Urothelium cell line (cell line): ENCODE measurements at places on chromosomes 12 and 14.

DNA sequence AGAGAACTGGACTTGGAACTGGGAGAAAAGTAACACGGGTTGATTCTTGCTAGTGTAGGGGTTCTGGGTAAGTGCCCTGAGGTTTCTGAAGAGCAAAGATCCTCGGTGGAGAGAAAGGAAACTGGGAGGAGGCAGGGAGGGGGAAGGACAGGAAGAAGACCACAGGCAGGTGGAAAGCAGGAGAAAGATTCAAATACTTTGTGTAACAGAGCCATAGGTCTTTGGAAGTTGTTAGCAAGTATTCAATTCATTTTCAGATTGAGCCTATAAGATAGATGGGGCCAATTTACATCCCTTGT is 1.3 kb downstream of the PNP start:
- DNase-seq, result peak; percentile 29

DNA sequence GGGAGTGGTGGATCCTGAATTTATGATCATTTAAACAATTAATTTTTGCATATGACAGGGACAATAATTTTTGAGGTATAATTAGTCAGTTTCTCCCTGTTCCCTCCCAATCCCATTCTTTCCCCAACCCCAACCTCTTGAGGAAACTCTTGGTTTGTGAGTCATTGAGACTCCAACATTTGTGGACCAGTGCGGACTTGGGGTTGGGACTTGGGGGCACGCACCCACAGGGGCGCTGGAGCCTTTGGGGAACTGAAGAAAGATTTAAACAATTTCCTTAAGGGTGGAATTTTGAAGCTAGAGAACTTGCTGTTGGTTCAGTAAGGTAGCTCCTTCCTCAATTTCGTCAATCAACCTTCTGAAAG is 17.4 kb upstream of the PTGR2 start:
- no peak for DNase-seq

DNA sequence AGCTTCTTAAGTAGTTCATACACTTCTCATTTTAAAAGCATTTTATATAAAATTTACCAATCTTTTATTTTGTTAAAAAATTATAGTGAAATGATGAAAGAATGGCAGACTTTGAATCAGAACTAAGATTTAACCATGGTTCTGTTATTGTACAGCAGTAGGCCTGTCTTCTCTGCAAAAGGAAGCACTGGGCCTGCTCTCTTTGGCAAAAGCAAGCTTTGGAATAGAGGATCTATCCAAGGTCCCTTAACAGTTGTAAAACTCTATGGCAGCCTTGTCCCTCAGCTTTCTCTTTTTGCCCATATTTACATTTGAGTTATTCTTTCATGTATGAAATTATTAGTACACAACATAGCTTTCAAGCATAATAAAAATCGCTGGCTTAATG is 82.8 kb downstream of the PLEKHG7 start:
- no peak for DNase-seq

- DNase-seq, result no peak
These were observed 12.9 kb downstream of the BCL2L14 start for GRCh38 chr12:12083688-12084087.

- no peak for DNase-seq
These were observed 17.6 kb upstream of the G2E3 start for GRCh38 chr14:30541318-30541717.

GRCh38 chr12:26380897-26381296 is 185.5 kb downstream of the SSPN start:
- DNase-seq, result no peak

GRCh38 chr14:75879031-75879430 is 102.8 kb downstream of the TGFB3 start:
- no peak for DNase-seq

GRCh38 chr14:51081209-51081608 is 13.7 kb downstream of the TRIM9 start:
- DNase-seq, result no peak

GRCh38 chr14:64971943-64972791 is at the start of gene RAB15:
RAB15 (minus strand) TSS chr14:64972336; CDS start chr14:64972076, 260 bp downstream.
- peak; percentile 83 for DNase-seq

DNA sequence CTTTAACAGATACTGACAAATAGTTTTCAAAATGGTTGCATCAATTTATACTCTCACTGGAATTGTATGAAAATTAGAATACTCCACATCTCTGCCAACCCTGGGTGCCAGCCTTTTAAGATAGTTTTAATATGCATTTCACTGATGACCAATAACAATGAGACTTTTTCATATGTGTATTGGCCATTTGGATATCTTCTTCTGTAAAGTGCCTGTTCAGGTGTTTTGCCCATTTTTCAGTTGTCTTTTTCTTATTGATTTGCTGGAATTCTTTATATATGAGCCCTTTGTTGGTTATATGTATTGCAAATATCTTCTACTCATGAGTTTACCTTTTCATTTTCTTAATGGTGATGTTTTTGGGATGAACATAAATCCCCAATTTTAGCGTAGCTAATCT is 16.7 kb upstream of the RNU6-7 start:
- no peak for DNase-seq

DNA sequence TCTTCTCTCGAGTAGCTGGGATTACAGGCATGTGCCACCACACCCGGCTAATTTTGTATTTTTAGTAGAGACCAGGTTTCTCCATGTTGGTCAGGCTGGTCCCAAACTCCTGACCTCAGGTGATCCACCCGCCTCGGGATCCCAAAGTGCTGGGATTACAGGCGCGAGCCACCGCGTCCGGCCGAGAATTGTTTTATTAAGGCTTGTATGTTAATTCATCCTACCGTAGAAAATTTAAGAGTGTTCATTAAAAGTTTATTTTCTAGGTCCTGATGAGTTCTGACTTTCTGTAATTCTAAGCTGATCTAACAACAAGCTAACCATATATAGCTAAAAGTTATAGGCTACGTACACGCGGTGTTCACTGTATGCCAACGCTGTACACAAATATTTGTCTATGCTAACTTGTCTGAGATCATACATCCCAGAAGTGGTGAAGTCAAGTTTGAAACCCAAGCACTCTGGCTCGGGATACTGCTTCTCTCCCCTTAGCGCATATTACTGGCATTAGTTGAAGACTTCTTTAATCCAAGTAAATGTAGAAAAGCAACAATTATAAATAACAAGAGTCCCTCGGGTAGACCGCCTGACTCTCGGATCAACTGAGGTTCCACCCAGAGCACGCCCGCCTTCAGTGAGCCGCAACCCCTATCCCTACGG is 570 bp upstream of the MRPS35 start:
- DNase-seq, result no peak

DNA sequence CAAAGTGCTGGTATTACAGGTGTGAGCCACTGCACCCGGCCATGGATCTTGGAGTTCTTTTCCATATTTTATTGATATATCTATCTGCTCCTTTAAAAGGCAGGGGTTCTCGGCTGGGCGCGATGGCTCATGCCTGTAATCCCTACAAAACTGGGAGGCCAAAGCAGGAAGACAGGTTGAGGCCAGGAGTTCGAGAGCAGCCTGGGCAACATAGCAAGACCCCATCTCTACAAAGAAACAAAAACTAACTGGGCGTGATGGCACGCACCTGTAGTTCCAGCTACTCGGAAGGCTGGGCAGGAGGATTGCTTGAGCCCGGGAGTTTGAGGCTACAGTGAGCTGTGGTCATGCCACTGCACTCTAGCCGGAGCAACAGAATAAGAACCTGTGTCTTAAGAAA is 12.1 kb upstream of the GAPDH start:
- DNase-seq, result no peak

GRCh38 chr14:102187044-102187443 is 47.3 kb downstream of the WDR20 start:
- no peak for DNase-seq

- no peak for DNase-seq
These were observed 282.1 kb upstream of the GRIP1 start for GRCh38 chr12:66960704-66961690.

DNA sequence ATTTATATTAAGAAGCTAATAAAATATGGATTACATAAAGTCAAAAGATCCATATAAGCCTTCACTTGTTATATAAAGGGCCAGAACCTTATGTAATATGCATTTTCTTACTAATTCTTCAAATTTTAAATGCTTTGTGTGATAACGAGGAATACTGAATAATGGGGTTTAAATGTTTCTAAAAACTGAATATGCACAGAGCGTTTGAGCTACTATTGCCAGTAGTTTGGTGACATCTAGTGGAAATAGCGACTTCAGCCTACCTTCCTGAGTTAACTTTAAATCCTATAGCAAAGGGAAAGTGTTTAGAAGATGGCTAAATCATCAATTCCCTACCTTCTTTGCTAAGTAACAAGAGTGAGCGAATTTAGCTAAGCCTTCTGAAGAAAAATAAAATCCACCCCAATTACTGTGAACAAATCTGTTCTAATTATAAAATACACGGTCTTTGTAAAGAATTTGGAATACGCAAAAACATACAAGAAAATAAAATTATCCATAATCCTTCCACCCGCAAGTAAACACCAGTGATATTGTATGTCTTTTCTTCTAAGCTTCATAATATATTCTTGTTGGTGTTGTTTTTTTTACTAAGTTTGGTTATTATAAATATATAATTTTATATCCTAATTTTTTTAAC is 115.5 kb upstream of the G2E3 start:
- no peak for DNase-seq

- no peak for DNase-seq
These were observed 5.4 kb upstream of the DCP1B start for GRCh38 chr12:2009623-2010022.

DNA sequence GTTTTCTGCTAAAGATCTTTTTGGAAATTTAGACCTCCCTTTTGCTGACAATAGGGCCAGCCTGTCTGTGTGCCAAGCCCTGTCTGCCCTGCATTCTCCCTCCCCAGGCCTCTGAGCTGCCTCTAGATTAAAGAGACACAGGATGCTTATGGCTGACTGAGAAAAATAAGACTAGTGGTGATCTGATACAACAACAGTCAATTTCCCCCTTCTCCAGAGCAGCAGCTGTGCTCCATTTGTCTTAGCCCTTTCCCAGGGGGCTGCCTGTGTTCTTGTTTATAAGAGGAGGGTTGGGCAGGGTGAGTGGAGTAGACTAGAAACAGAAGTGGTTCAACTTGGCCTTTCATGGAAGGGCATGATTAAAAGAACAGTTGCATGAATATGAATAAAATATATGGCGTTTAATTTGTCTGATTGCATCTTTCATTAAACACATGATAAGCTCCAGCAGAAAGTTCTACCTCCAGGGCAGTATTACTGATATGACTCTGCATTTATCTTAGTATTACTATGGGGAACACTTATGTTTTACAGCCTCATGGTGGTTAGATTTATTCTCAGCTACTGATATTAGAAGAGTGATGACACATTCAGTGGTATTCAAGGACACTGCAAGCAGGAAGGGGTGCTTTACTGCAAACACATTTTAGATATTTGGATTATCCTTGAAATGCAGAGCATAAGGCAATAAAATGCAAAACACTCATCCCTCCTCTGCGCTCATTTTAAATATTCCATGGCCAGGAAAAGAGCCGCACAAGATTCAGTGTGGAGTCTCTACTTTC is 150.2 kb upstream of the CLEC14A start:
- no peak for DNase-seq

- DNase-seq, result no peak
These were observed 12.3 kb upstream of the RPS6KL1 start for GRCh38 chr14:74935360-74935680.

DNA sequence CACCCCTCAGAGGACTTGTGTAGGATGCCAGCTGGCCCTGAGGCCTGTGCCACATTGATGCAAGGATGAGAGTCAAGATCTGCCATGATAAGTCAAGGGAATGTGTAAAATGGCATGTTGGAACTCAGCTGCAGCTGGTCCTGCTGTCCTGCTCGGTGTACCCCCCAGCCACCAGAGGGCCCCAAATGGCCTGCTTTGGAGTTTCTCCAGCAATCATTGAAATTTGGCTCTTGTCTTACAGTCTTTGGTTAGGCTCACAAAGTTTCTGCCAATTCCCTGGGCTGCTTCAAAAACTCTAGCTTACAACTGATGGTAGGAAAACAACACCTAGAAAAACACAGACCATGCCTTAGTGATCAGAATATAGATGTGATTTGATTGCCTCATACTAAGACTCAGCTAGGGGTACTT is 76.8 kb downstream of the HSD17B6 start:
- peak; percentile 30 for DNase-seq

GRCh38 chr12:62251609-62251958 is 8.6 kb upstream of the USP15 start:
- DNase-seq, result no peak

GRCh38 chr12:12882288-12882687 is 9.1 kb upstream of the GPRC5A start:
- DNase-seq, result no peak

- DNase-seq, result no peak
These were observed 170.7 kb downstream of the NUAK1 start for GRCh38 chr12:105968025-105968424.

DNA sequence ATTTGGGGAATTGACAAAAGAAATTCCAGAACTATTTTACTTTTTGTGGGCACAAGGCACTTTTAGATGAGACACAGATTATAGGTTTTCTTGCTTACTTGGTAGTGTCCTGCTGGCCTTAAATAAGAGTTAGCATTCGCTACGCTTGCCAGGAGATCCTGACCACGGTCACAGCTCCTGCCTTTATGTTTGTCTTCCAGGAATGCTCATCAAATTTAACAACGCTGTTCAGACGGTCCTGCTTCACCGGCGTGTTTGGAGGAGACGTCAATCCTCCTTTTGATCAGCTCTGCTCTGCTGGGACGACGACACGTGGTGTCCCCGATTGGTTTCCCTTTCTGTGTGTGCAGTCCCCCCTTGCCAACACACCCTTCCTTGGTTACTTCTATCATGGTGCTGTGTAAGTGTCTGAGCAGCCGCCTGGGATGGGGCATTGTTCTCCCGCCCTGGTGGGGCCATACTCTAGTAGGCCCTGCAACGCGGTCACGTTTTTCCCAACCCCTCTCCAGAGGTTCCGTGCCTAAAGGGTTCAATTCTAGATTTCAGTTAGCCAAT is 15.8 kb downstream of the TCTN2 start:
- DNase-seq, result no peak

GRCh38 chr14:76696361-76696760 is 64.9 kb upstream of the VASH1 start:
- no peak for DNase-seq

DNA sequence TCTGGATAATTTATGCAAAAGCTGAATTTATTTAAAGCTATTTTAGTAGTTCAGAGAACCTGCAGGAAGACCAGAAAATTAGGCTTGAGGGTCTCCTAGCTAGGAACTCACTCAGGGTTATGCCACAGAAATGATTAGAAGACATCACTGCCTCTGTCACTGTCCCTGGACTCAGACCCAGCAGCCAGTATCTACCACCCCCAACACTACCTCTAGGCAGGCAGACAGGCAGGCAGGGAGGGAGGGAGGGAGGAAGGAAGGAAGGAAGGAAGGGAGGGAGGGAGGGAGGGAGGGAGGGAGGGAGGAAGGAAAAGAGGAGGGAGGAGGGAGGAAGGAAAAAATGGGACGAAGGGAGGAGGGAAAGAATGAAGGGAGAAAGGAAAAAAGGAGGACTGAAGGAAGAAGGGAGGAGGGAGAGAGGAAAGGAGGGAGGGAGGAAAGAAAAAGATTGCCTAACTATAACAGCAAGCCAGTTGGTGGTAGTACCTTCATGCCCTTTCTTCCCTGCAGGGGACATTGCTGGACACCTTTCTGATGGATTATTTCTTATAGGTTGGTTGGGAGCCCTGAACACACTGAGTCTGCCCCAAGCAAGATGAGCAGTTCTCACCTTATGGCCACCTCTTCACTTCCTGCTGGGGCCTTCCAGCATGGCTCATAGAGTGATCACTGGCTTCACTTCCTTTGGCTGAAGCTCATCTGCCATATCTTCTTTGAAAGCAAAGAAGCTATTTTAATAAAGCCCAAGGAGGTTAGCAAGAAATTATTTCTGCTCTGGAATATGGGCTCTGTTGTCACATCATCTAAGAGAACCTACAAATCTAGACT is 49.7 kb downstream of the KICS2 start:
- no peak for DNase-seq
